Stimulated activated CD8-positive, alpha-beta memory T cell treated with anti-CD3 and anti-CD28 coated beads, Interleukin-2, amount 100 ng/mL, for 48 hours (primary cell): ENCODE measurements at places on chromosomes 5 and 9.

- DNase-seq = no peak
These were observed 15.6 kb upstream of the ADRB2 start for GRCh38 chr5:148810823-148811222.

DNA sequence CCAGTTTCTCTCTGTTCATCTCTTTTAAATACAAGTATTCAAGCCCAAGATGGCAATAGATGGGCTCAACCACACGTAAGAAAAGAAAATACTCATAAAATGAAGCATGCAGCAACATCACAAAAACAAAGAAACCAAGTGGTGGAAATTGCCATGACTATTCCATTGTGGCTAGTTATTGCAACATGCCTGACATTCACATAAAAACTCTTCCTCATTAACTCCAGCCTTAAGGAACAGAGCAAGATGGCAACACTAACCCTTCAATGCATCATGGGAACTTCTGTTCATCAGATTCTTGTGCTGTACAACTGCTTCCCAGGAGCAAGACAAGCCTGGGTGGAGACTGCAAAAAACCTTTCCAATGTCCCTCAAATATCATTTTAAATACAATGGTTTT, 1.4 kb upstream of the GLIS3 start:
- DNase-seq = no peak

- no peak for DNase-seq
These were observed 86.9 kb downstream of the YTHDC2 start for GRCh38 chr5:113600255-113600905.

GRCh38 chr9:8508671-8509290, 709.2 kb upstream of the DMAC1 start:
- no peak for DNase-seq

DNA sequence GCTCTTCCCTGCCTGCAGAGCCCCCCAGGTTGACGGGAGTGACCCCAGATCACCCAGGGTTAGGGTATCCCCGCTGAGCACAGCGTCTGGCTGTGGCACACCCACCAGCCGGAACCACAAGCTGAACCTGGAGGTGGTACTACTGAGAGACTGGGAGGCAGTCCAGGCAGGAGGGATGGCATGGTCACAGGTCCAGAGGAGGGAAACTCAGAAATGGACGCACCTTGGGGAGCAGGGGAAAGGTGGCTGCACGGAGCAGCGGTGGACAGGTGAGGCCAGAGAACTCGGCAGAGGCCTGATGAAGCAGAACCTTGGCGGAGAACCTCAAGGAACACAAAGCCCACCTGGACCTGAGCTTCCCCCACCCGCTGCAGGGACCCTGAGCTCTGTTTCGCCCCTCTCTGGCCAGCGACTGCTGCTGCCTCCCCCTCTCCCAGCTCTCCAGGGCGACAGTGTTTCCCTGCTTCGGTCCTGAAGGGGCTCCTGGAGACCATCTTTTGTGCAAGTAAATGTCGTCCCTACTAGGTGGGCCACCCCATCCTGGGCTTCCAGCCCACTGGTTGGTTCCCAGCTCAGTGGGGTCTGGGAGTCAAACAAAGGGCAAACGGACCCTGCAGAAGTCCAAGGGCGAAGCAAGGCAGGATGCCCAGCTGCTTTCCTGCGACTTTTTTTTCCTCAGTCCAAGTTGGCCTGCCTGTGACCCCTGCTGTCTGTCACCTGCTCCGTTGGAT, 845 bp downstream of the ADGRD2 start:
- no peak for DNase-seq
